Gastrocnemius medialis (tissue), 4 donors: ENCODE measurements at places on chromosomes 13 and 19.

DNA sequence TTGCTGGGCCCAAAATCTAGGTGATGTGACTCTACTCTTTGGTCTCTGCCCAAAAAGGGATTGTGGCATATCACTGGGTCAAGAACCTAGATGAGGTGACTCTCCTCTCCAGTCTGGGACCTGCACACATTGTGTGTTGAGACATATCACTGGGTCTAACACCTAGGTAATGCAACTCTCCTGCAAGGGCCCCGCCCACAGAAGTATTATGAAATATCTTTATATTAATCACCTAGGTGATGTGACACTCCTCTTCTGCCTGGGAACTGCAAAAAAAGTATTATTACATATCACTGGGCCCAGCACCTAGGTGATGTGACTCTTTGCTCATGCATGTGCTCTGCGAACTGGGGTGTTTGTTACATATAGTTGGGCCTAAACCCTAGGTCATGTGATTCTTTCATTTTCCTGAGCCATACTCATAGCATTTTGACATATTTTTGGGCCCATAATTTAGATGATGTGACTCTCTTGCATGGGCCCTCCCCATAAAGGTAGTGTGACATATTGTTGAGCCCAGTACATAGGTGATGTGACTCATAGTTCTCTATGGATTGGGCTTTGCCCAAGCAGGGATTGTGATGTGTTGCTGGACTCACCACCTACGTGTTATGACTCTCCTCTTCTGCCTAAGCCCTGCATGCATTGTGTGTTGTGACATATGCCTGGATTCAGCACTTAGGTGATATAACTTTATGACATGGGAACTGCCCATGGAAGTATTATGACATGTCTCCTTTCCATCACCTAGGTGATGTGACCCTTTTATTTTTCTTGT, 11.2 kb upstream of the ZNF681 start:
- DNase-seq: no peak

DNA sequence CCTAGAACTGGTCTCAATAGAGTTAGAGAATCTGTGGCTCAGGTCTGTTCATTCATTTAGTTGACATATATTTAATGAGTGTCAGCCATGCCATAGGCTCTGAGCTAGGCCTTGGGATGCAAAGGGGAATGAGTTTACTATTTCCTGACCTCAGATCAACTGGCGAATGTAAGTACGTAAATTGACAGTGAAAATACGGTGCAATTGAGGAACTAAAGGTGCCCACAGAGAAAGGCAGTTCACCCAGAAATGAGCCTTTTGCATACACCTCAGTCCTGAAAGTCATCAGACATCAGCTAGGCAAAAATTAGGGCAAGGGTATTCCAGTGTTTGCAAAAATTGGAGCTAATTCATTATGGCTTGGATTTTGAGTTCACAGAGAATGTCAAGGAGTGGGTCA, 20.6 kb upstream of the UPF3A start:
- no peak for DNase-seq

- peak; percentile 25 for DNase-seq
Observed at GRCh38 chr19:49712397-49712859, 21.5 kb downstream of the CPT1C start.

GRCh38 chr13:21483748-21484147, 24.6 kb upstream of the ZDHHC20 start:
- no peak for DNase-seq

DNA sequence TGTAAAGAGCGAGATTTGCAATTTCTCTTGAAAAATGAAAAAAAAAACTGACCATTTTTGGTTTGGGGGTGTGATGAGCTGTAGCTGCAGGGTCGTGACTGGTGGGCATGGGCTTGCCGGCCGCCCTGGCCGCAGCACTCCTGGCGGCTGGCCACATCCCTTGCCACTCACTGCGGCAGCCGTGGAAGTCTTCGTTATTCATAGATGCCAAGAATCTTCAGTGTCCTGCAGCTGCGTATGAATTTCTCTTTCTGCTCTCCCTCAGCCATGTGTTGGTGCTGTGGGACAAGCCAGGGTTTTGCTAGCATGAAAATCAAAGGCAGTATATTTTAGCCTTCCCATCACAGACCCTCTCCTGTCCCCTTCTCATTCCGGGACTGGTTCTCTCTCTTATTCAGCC, 151.7 kb upstream of the TSHZ3 start:
- no peak for DNase-seq

DNA sequence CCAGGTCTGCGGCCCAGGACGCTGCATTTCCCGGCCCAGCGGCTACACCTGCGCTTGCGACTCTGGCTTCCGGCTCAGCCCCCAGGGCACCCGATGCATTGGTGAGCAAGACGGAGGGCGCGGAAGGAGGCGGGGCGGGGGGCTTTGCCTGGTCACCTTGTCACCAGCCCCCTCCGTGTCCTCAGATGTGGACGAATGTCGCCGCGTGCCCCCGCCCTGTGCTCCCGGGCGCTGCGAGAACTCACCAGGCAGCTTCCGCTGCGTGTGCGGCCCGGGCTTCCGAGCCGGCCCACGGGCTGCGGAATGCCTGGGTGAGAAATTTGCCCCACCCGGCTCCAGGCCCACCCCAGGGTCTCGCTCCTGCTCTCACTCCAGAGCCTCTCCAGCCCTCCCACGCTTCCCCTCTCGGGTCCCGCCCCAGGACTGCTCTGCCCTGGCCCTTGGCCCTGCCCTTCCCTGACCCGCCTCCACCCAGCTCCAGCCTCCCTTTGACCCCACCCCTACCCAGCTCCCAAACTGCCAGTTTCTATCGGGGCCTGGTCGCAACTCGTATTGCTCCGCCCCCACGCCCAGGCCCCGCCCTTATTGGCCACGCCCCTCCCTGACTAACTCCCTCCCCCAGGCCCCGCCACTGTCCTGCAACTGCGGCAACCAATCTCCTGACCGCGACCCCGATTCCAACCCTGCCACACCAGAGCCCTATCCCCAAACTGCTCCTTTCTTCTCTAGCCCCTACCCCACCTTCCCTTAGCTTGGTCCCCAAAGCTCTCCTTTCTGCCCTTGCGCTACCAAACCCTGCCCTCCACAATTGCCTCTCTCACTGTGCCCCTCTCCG, 8.6 kb downstream of the LTBP4 start:
- peak; percentile 85 for DNase-seq
